ENCODE measurements at places on chromosomes 7 and 10. TPM values are rescaled to one million over a fixed set of nuclear protein-coding genes. Genes with fewer than 3 reads are reported as not detected.

Gene SFTPA1
- not detected for polyA plus RNA-seq

Gene PRR15
- not detected for polyA plus RNA-seq

Gene ENTPD1
- 0.35 TPM for polyA plus RNA-seq

- no peak for DNase-seq
Measured at GRCh38 chr7:87648316-87648715, 20.1 kb downstream of the RUNDC3B start.

GRCh38 chr10:107647462-107647861 lies 483.0 kb upstream of the SORCS1 start:
- no peak for DNase-seq

Measured in K562 (cell line).